ENCODE measurements at places on chromosomes 12 and 14. TPM values are rescaled to one million over a fixed set of nuclear protein-coding genes. Genes with fewer than 3 reads are reported as not detected.

The KRT6B gene
- not detected for total RNA-seq

DNA sequence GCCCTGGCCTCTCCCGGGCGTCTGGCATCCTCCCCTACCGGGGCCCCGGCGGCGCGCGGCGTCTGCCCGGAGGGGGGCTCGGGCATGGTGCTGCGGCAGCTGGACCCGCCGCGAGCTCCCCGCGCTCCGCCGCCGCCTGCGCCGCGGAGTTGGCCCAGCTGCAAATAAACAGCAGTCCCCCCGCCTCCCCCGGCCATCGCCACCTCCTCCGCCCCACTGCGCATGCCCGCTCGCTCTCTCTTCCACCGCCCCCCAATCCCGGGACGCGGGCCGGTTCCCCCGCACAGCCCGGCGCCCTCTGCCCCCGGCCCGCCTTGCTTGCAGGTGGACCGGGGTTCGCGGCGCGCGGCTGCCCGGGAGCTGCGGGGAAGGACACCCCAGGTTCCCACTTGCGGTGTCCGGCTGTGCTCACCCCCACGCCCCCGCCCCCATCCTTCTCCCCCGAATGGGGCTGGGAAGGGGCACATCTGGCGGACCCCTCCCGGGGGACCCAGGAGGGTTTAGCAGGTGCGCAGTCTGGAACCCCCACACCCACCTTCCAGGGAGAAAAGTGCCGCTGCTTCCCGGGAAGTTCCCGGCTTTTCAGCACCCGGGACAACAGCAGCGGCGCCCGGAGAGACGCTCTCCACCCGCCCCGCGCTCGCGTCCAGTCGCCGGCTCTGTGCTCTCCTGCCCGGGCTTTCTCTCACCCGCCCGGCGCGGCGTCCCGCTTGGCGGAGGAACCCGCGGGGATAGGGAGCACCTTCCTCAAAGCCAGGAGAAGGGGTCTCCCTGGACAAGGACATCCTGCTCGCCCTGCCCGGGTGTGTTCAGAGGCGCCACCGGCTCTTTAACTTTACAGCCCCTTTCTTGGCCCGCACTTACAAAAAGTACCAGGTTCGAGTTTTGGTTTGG is at the start of gene TMTC1:
TSS of gene TMTC1 (minus strand) at position 170 of the 894 bp plus-strand sequence. CDS start 191 bp downstream, outside the sequence.
- peak; percentile 87 for DNase-seq

- peak; percentile 20 for DNase-seq
Observed at GRCh38 chr14:90426663-90427062, 29.8 kb downstream of the CALM1 start.

DNA sequence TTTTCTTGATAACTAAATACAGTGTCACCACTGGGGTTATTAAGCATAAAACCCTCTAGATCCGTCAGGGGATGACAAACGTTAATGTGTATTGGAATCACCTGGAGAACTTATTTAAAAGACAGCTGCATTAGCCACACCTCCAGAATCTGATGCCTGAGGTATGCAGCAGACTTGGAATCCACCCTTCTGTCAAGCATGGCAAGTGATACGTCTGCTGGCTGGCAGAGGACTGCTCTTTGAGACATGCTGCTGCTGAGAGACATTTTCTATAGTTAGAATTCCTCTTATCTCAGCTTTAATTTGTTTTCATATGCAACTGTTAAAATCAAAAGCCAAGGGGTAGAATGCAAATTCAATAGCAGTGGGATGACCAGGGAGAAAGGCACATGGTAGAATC is 496.3 kb downstream of the NELL2 start:
- DNase-seq = no peak

The CNPY2 gene
- total RNA-seq = 97.5 TPM

GRCh38 chr12:77384941-77385340 is 319.6 kb upstream of the E2F7 start:
- DNase-seq = peak; percentile 33

- peak; percentile 94 for DNase-seq
Observed at GRCh38 chr12:13425766-13426165, 229.2 kb downstream of the EMP1 start.

The OTUB2 gene
- 1.9 TPM for total RNA-seq

Measured in GM23248 (cell line).